ENCODE measurements at places on chromosomes 3 and 15. TPM values are rescaled to one million over a fixed set of nuclear protein-coding genes. Genes with fewer than 3 reads are reported as not detected.

Gene ECE2
- total RNA-seq, result not detected

Gene PTH1R
- not detected for total RNA-seq

Gene EHD4
- 8.0 TPM for total RNA-seq

Gene HOMER2
- total RNA-seq, result 12.8 TPM

Gene AP3B2
- total RNA-seq, result not detected

Gene DUOXA1
- total RNA-seq, result not detected

GRCh38 chr3:124850212-124850611, 37.0 kb downstream of the ITGB5 start:
- no peaks in the 10 kb centered on the region for H3K36me3 ChIP-seq
- no peak overlapping the region for H3K27ac ChIP-seq
- H3K4me1 ChIP-seq, result no peaks in the 10 kb centered on the region
- peaks cover 20% of the 10 kb centered on the region for H3K27me3 ChIP-seq

DNA sequence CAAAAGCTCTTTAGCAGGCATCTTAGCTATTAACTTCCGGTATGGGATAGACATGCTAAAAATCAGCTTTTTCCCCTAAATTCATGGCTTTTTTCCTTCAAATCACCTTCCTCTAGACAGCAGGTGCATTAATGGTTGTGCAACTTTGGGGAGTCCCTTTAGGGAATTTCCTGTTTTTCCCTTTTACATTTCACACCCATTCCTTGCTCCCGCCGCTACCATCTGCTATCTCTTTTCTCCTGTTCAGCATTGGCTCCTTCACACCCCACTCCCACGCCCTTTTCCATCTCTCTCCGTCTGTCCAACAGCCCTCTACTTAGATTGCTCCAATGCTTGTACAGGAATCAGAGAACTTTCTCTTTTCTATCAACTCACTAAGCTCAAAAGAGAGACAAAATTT, 43.4 kb downstream of the FEZF2 start:
- no peaks in the 10 kb centered on the region for H3K4me1 ChIP-seq
- H3K36me3 ChIP-seq, result no peaks in the 10 kb centered on the region

- H3K27me3 ChIP-seq, result no peaks in the 10 kb centered on the region
- H3K27ac ChIP-seq, result no peak overlapping the region
- no peaks in the 10 kb centered on the region for H3K4me1 ChIP-seq
- no peak overlapping the region for H3K4me3 ChIP-seq
Observed at GRCh38 chr15:73296609-73297353, 72.0 kb downstream of the HCN4 start.

DNA sequence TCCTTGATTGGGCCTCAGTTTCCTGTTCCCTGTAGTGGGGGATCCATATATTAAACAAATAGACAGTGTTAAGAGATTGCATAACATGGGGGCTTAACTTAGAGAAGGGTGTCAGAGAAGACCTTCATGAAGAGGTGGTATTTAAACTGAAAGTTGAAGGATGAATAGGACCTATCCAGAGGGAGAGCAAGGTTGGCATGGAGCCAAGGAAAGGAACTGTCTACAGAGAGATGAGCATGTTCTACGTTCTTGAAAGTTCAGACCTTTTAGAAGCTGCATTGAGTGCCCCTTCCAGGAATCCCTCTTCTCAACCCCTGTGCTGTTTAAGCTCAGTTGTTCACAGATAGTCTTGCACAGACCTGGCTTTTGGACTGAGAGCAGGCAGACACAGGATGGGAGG, 2.4 kb downstream of the HTD2 start:
- no peak for DNase-seq
- no peaks in the 10 kb centered on the region for H3K27me3 ChIP-seq
- H3K4me3 ChIP-seq, result peak overlapping the region; percentile 90
- H3K27ac ChIP-seq, result peak overlapping the region; percentile 67
- H3K4me1 ChIP-seq, result peaks cover 29% of the 10 kb centered on the region
- H3K36me3 ChIP-seq, result peaks cover 41% of the 10 kb centered on the region

DNA sequence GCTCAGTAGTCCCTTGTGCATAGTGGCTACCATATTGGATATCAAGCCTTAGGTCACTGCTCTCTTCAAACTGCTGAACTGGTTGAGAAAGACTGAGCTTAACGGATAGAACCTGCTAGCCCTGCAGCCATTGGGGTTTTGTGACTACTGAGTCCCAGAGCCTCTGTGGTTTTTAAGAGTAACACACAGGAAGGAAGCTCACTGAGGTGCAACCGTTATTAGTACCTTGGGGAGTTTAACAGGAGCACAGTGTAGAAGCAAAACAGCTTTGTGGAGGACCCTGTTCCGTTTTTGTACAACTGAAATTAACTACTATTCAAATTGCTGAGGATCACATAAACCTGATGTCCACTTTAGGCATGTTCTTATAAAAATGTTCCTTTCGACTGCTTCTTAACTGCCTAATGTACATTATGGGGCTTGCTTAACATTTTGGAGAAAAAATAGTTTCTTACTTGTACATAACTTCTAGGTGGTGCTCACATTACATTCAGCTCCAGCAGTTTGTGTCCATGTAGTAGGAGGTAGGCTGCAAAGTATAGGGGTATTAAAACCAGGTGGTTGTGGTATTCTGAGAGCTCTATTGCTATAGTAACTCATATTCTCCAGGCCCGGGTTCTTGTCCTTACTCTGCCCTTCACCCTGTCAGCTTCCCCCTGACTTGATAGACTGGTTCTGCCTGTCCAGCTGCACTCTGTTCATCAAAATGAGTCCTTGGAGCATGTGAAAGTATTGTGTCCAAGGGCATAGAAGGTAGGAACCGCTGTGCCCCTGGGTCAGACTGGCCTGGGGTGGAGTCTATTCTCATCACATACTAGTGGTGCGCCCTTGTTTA, 17.3 kb downstream of the PXK start:
- no peaks in the 10 kb centered on the region for H3K27me3 ChIP-seq
- peak overlapping the region; percentile 83 for H3K27ac ChIP-seq
- peaks cover 52% of the 10 kb centered on the region for H3K36me3 ChIP-seq

GRCh38 chr15:97561529-97561928, 399.0 kb upstream of the ARRDC4 start:
- no peaks in the 10 kb centered on the region for H3K27me3 ChIP-seq
- H3K4me3 ChIP-seq, result no peak overlapping the region
- H3K27ac ChIP-seq, result no peak overlapping the region
- H3K36me3 ChIP-seq, result no peaks in the 10 kb centered on the region
- H3K4me1 ChIP-seq, result no peaks in the 10 kb centered on the region
- no peak for DNase-seq

- no peaks in the 10 kb centered on the region for H3K4me1 ChIP-seq
- H3K27ac ChIP-seq, result no peak overlapping the region
- no peak overlapping the region for H3K4me3 ChIP-seq
- no peaks in the 10 kb centered on the region for H3K36me3 ChIP-seq
- peaks cover 53% of the 10 kb centered on the region for H3K27me3 ChIP-seq
Observed at GRCh38 chr15:96320703-96321638, 9.5 kb upstream of the NR2F2 start.

DNA sequence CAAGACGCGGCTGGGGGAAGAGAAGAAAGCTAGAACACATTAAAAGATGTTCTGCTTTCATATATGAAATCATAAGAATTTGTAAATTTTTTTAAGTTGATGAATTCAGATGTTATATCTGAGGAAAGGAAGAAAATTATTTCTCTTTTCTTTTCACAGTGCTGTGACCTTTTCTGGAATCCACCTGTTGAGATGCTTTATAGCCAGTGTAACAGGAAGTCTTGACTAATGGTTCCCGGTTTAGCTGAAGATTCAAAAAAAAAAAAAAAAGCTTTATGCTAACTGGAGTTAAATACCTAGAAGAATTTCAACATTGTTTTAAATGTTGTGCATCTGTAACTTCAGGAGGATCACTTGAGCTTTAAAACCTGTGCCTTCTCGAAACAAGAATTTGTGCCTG, 9.9 kb downstream of the GTPBP8 start:
- H3K27me3 ChIP-seq, result no peaks in the 10 kb centered on the region
- DNase-seq, result no peak
- peak overlapping the region; percentile 46 for H3K27ac ChIP-seq
- no peak overlapping the region for H3K4me3 ChIP-seq
- peaks cover 81% of the 10 kb centered on the region for H3K36me3 ChIP-seq

DNA sequence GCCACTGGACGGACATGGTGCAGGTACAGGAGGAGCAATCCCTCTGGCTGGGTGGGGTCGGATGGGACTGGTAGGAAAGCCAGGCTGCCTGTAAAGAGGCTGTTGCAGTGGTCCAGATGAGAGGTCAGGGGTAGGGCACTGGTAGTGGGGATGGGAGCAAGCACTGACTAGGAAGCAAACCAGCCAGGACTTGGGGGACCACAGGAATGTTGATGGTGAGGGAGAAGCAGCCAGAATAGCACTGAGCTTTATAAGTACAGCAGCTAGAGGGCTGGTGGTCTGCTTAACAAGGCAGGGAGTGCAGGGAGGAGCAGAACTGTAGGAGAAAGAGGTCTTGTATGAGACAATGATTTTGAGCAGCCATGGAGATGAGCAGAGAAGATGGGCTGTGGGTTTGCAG, 38.7 kb upstream of the PTPN23 start:
- H3K4me1 ChIP-seq, result peaks cover 5% of the 10 kb centered on the region
- no peak for DNase-seq
- peak overlapping the region; percentile 35 for H3K27ac ChIP-seq
- peaks cover 45% of the 10 kb centered on the region for H3K36me3 ChIP-seq

GRCh38 chr3:127717357-127718244, 44.8 kb downstream of the ABTB1 start:
- no peak overlapping the region for H3K4me3 ChIP-seq
- no peaks in the 10 kb centered on the region for H3K27me3 ChIP-seq
- H3K4me1 ChIP-seq, result no peaks in the 10 kb centered on the region
- DNase-seq, result no peak

DNA sequence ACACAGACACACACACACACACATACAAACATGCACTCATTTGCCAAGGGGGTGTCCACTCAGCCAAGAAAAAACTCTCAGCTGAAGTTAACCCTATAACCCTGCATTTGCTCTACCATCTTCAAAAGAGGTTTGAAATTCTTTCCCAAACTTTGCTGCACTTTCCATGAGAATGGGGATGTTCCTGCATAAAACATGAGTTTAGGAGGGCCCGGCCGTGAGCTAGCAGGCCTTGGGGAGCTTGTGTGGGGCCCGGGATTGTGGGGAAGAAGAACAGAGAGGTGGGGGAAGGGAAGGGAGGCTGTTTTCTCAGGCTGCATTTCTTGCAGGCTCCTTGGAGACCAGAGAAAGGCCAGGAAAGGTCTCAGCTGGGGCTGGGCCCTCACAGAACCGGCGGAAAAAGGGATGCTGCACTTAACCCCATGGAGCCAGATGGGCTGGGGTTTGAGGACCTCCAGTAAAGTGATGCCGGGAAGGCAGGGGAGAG, 40.8 kb downstream of the SEMA5B start:
- no peaks in the 10 kb centered on the region for H3K36me3 ChIP-seq
- peaks cover 50% of the 10 kb centered on the region for H3K27me3 ChIP-seq
- DNase-seq, result no peak
- no peaks in the 10 kb centered on the region for H3K4me1 ChIP-seq

DNA sequence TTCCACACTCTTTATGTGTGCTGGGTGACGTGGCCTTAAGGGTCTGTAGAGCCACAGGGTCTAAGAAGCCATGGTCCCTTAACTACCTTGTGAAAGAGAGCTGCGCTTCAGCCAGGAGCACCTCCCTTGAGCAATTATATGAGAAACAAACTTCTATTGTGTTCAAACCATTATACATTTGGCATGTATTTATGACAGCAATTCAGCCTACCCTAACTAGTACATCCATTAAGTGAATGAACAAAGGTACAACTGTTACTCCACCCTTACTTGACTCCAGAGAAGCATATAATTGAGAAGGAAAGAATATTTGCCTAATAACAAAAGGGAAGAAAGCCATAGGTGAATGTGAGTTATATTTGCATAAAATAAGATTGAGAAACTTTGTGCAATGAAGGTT, 69.8 kb upstream of the BOC start:
- DNase-seq, result no peak
- H3K4me3 ChIP-seq, result no peak overlapping the region
- H3K36me3 ChIP-seq, result no peaks in the 10 kb centered on the region
- H3K27ac ChIP-seq, result no peak overlapping the region

DNA sequence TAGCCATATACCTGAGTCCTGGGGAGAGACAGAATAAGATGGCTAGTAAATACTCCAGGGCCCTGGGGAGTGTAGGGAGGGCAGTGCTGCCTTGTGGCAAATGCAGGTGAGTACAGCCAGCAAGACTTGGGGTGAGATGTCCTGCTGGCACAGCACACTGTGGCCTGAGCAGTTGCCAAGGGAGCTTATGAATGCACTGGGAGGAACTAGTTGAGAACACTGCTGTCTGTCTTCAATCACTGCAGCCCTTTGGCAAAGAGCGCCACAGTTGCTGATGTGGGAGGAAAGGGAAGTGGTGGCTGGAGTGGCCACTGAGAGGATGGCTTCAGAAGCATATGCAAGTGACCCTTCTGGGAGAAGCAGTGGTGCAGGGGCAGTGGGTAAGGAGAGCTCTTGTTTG, 264.6 kb downstream of the RORA start:
- H3K4me1 ChIP-seq, result peaks cover 3% of the 10 kb centered on the region
- no peak overlapping the region for H3K4me3 ChIP-seq
- peaks cover 4% of the 10 kb centered on the region for H3K27me3 ChIP-seq
- no peaks in the 10 kb centered on the region for H3K36me3 ChIP-seq
- DNase-seq, result no peak

DNA sequence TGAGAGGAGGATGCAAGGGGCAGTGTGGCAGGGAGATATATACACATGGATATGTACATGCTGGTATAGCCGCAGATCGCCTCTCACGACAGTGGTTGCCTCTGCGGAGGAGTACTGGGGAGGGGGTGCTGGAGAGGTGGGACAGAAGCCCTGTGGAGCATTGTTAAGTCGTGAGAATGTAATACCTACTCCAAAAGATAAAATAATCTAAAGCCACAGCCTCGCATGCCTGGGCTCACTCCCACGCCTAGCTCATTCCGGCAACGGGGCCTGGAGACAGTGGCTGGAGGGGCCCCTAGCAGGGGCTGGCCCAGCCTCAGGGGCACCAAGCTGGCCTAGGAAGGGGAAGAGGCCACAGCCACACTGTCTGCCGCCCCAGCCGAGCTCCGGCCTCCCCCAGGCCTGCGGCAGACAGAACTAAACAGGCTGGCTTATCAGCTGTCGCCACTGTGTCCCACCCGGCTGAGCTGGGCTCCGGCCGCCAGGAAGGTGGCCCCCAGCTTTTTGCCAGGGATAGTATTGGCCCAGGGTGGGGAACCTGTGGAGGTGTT, 65.1 kb upstream of the LCTL start:
- no peaks in the 10 kb centered on the region for H3K4me1 ChIP-seq
- H3K4me3 ChIP-seq, result no peak overlapping the region
- H3K36me3 ChIP-seq, result no peaks in the 10 kb centered on the region
- no peak for DNase-seq

DNA sequence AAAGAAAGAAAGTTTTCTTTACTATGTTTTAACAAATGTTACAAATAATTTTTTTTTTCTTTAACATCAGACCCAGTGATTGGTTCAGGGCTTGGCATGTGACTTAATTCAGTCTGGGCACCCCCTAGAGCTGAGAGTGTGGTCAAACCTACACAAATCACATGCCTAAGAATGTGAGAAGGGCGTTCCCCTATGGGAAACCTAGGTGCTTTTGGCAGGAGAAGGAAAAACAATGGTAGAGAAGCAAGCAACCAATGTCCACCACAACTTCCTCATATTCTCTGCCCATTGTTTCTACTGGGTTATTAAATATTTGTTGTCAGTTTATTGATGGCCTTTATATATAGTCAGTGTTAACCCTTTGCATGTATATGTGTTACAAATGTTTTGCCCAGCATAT, 21.4 kb upstream of the PIAS1 start:
- H3K27me3 ChIP-seq, result peaks cover 32% of the 10 kb centered on the region
- H3K4me3 ChIP-seq, result no peak overlapping the region
- H3K4me1 ChIP-seq, result no peaks in the 10 kb centered on the region
- no peak for DNase-seq
- no peak overlapping the region for H3K27ac ChIP-seq
